GM04504 (cell line): ENCODE measurements at places on chromosomes 4 and X.
A peak's percentile ranks its signal among the peaks of the same experiment; 100 is the strongest.

- peak; percentile 21 for DNase-seq
Measured at GRCh38 chrX:40434947-40435346, 145.8 kb upstream of the ATP6AP2 start.

- no peak for DNase-seq
Measured at GRCh38 chr4:78057135-78057599, at the start of gene FRAS1. FRAS1 (plus strand) TSS chr4:78057323; CDS start chr4:78058010, 687 bp downstream.

DNA sequence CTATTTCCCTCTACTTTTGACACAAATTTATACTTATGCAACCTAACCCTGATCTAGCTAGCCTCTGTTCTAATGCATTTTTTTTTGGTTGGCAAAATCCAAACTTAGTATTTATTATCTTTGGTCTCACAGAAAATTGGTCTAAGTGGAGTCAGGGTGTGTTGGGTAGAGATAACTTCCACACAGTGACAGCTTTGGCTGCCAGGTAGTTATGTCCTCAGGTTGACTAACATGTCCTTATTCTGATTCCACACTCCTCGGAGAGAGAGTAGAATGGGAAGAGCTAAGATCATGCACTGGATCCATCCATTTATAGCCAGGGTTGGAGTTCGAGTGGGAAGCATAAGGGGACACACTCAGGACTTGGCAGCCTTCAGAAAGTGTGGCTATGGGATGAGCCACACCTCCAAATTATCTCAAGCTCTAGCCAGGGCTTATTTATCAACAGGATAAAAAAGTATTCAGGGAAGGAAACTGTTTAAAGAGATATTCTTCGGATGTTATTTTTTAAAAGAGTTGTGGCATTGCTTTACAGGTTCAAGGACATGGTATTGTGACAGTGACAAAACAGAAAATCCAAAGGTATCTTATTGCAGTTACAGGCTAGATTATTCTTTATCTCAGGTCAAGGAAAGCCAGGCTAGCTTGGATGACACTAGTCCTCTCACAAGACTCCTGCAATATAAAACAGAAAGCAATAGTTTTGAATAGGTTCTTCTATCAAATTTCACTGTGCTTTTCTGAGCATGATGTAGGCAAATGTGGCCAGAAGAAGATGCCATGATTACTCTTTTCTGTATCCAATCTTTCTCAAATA lies 51.5 kb downstream of the NPY1R start:
- DNase-seq = no peak

DNA sequence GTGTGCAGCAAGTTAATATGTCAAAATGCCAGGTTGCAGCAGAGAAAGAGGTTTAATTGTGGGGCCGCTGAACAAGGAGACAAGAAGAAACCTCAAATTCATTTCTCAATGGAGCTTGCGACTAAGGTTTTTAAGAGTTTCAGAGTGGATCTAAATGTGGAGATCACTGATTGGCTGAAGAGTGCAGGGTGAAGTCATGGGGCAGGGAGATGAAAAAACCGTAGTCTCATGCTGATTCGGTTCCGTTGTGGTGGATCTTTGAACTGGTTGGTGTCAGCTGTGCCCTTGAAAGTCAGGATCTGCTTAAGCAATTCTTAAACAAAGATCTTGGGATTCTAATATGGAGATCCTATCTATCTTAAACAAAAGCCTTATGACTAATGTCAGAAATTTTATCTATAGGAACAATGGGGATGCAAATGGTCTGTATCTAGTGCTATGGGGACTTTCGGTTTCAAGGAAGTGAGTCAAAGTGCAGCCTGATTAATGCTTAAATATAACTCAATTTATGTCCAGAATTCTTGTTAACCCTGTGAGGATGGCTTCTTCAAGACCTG lies 173.9 kb upstream of the CENPE start:
- no peak for DNase-seq

DNA sequence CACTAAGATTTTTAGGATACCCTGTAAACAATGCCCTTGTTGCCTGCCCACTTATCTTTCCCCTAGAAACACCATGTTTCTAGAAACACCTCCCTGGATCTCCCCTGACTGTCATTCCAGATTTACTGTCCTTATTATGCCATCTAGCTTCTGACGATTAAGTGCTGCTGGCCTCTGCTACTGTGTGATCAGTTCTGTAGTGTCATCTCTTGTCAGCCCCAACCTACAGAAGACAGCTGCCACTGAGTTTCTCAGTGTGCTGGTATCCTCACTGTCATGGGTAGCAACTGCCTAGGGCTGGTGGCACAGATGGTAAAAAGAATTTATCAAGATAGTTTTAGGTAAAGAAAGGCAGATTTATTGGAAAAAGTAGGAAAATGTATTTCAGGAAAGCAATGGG lies 68.7 kb upstream of the WWC2 start:
- no peak for DNase-seq

DNA sequence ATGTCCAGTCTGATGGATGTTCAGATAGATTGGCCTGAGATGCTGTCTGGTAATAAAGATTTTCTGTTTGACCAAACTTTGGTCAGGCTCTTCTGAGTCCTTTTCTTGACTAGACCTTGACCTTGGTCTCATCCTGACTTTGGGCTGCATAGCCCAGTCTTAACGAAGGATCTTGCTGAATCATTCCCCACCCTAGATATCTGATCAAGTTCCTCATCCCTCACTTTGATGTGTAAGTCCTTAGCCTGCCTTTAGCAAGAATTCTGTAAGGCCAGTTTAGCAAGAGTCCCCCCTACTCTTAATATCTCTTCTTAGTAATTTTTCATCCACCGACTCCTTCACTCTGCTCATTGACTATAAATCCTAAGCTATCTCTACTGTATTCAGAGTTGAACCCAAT lies 244.4 kb upstream of the JADE1 start:
- DNase-seq = no peak

DNA sequence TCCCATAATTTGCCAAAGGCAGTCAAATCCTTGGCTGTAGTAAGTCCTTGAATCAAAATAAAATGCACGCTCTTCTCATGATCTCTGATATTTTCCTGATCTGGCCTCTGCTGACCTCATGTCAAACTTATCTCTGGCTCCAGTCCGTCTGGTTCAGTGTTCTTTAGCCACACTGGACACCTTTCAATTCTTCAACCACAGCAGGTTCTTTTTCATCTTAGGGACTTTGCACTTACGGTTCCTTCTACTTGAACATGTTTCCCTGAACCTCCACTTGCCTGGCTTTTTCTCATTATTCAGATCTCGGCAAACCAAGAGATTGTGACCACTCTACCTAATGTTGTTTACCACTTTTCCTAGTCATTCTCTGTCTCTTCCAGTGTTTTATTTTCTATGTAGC lies 10.3 kb downstream of the ENPEP start:
- DNase-seq = no peak

GRCh38 chrX:23332888-23333821 lies 1.5 kb upstream of the PTCHD1 start:
- DNase-seq = no peak

DNA sequence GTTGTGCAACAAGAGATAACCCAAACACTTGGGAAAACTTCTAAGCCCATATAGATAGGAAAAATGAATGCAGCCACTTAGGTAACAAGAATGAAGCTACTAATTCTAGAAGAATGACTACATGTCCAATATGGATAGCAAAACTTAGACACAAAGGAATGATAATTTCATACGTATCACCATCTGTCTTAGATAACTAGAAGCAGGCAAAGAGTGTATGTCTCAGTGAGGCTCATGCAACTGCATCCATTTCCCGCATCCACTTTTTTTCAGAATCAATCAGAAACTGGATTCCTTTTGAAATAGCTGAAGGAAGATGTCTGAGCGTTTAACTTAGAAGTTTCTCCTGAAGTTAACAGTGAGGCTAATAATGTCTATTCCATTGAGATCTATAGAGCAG lies 408.7 kb upstream of the PITX2 start:
- no peak for DNase-seq

GRCh38 chrX:155246748-155247147 lies 17.5 kb downstream of the RAB39B start:
- DNase-seq = no peak

DNA sequence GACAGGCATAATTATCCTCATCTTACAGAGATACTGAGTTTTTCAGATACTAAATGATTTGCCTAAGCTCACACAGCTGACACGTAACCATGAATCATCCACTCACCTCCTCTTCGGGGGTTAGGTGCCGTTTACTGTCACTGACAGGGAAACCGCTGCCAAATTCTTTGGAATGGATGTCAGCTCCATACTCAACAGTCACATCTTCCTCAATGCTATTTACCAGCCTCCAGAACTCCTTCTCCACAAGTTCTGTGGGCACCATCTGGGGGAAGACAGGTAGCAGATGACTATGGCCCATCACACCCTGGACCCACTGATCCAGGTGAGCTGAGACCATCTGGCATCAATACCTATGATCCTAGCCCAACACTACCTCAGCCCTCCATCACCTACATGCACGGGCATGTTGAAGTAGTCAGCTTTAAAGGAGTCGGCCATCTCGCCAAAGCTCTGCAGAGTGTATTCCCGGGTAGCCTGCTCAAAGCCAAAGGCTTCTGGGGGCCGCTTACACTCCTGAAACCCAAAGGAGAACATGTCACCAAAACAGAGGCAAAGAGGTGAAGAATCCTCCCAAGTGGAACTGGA lies 13.5 kb downstream of the KDM5C start:
- no peak for DNase-seq

GRCh38 chr4:98510340-98510739 lies 148.1 kb downstream of the TSPAN5 start:
- DNase-seq = no peak
